ENCODE measurements at places on chromosomes 6 and 20. TPM values are rescaled to one million over a fixed set of nuclear protein-coding genes. Genes with fewer than 3 reads are reported as not detected.
A peak's percentile ranks its signal among the peaks of the same experiment; 100 is the strongest.

The BTBD3 gene
- 3.7 TPM for total RNA-seq

The LY6G6F gene
- not detected for total RNA-seq

The XKR7 gene
- total RNA-seq = not detected

The LY6G6D gene
- total RNA-seq = not detected

The GPR6 gene
- total RNA-seq = not detected

GRCh38 chr20:23161968-23162696 lies 76.0 kb upstream of the CD93 start:
- no peak for DNase-seq
- no peak overlapping the region for H3K4me3 ChIP-seq
- H3K27me3 ChIP-seq = peaks cover 3% of the 10 kb centered on the region
- peaks cover 18% of the 10 kb centered on the region for H3K4me1 ChIP-seq
- H3K36me3 ChIP-seq = no peaks in the 10 kb centered on the region

GRCh38 chr6:42978487-42978838 lies 518 bp downstream of the PEX6 start:
- peaks cover 34% of the 10 kb centered on the region for H3K4me1 ChIP-seq
- peaks cover 20% of the 10 kb centered on the region for H3K36me3 ChIP-seq
- peak; percentile 27 for DNase-seq
- H3K4me3 ChIP-seq = peak overlapping the region; percentile 85

DNA sequence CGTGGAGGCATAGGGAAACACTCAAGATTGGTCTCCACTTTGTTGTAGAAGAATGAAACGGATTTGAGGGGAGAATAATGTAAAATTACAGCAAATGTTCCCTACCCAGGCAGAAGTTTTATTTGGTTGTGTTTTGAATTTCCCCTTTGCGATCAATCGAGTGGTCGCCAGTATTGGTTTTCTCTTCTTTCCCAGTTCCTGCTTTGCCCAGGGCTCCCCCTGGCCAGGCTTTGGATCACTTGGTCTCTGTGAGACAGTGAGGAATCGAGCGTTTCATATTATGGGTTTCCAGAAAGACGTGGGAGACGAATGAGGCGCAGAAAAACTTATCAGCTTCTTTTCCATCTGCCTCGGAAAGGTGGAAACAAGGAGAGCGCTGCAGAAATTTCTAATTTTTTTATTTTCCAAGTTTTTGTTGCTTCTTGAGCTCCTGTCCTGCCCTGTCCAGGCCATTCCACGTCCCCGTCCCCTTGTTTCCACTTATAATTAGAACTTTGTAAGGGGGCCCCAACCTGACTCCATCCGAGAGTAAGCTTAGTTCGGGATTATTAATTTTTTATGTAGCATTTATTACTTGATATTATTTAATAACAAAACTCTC lies 7.5 kb upstream of the TBX18 start:
- peaks cover 3% of the 10 kb centered on the region for H3K4me1 ChIP-seq
- H3K4me3 ChIP-seq = no peak overlapping the region
- peaks cover 14% of the 10 kb centered on the region for H3K36me3 ChIP-seq
- H3K27ac ChIP-seq = no peak overlapping the region

GRCh38 chr6:145865175-145865574 lies 50.6 kb upstream of the FBXO30 start:
- H3K27ac ChIP-seq = peak overlapping the region; percentile 65
- peaks cover 27% of the 10 kb centered on the region for H3K4me1 ChIP-seq
- peaks cover 15% of the 10 kb centered on the region for H3K36me3 ChIP-seq
- no peaks in the 10 kb centered on the region for H3K27me3 ChIP-seq

DNA sequence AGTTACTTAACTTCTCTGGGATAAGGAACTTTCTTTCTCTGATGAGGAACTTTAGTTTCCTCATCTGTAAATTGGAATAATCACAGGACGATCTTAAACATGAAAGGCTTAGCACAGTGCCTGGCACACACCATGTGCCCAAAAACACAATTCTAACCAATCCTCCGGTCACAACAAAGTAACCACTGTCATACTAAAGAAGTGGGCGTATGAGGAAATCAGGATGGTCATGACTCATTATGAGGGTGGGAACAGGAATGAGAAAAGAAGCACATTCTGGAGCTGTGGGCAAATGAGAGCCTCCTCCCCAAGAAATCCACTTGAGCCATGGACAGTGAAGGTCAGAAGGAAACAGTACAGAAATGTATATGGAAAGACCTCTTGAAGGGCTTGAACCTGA lies 82.9 kb downstream of the LRFN2 start:
- H3K27ac ChIP-seq = no peak overlapping the region
- no peak overlapping the region for H3K4me3 ChIP-seq
- no peaks in the 10 kb centered on the region for H3K36me3 ChIP-seq
- DNase-seq = no peak
- H3K27me3 ChIP-seq = peaks cover 3% of the 10 kb centered on the region

DNA sequence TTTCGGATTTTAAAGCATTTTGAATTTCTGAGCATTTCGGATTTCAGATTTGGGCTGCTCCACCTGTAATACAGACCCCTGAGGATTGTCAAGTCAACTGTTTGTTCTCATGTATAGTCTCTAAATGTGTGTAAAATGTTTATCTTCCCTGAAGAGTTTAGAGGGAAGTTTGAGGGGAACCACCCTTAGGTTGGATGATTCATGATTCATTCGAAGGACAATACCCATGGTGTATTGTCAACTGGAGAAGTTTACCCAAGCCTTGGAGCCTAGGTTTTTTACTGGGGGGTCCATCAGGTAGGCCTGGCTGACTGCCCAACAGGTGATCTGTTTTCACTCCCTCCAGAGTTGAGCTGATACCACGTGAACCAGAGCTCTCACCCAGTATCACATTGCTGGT lies 18.9 kb downstream of the GSTA4 start:
- no peak overlapping the region for H3K27ac ChIP-seq
- H3K27me3 ChIP-seq = peaks cover 17% of the 10 kb centered on the region
- peaks cover 4% of the 10 kb centered on the region for H3K36me3 ChIP-seq
- DNase-seq = no peak
- H3K4me1 ChIP-seq = peaks cover 13% of the 10 kb centered on the region

DNA sequence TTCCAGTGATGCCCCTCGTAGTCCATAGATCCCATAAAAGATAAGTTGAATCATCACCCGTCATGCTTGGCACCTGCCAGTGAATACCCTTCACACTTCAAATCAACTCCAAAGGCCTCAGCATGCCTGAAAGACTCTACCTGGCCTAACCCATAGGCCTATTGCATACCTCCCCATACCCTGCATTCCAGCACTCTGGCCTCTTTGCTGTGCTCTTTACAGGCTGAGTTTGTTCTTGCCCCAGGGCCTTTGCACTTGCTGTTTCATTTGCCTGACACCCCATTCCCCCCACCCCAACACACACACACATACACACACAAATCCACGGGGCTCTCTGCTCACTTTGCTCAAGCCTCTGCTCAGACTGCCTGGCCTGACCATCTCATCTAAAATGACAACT lies 3.0 kb upstream of the GFOD1 start:
- DNase-seq = no peak
- H3K27ac ChIP-seq = no peak overlapping the region
- H3K4me3 ChIP-seq = no peak overlapping the region
- H3K36me3 ChIP-seq = no peaks in the 10 kb centered on the region

DNA sequence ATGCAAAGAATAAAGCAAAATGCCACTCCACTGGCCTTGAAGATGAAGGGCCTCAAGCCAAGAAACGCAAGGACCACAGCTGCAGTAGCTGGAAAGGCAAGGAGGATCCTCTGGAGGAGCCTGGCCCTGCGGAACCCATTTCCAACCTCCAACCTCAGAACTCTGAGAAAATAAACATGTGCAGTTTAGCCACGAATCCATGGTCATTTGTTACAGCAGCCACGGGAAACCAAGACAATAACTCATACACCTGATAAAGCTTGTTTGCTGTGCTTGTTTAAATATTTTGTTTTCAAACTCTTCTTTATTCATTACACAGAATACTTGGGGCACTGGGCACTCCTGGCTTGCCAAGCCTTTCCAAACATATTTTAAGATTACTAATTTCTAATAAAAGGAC lies 10.4 kb downstream of the SERPINB6 start:
- peaks cover 10% of the 10 kb centered on the region for H3K4me1 ChIP-seq
- no peak overlapping the region for H3K27ac ChIP-seq
- no peak overlapping the region for H3K4me3 ChIP-seq
- no peak for DNase-seq
- H3K27me3 ChIP-seq = no peaks in the 10 kb centered on the region
- peaks cover 10% of the 10 kb centered on the region for H3K36me3 ChIP-seq

DNA sequence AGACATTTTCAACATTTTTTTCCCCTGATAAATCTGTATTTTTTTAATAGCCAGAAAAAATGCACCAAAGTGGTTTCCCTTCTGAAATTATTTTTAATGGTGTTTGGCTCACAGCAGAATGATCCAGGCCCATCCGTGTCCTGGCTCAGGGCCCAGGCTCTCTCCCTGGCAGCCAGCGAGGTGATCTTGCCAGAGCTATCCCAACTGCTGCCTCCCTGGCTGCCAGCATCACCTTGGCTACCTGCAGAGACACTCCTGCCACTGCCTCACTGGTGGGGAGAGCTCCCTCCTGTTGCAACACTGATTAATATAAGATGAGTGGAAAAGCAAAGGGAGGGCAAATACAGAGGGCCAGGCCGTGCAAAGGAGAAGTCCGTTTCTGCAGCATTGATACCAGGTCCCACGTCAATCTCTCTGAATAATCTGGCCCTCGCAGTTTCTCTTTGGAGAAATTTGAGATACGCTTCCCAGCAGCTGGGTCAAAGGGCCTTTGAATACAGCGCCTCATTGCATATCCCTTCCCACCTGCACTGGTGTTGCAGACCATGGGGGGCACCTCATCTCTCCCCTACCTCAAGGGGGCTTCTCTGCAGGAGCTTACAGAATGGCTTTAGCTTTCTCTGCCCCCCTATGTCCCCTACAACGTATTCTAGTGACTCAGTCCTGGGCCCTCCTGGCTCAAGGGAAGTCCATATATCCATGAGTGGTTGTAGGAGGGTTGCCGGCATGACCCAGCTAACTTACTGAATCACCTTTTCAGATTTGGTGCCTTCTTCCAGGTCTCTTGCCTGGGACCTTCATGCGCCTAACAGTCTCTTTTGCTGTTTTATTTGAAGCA lies 12.8 kb upstream of the DSTN start:
- no peak for DNase-seq
- no peak overlapping the region for H3K4me3 ChIP-seq

DNA sequence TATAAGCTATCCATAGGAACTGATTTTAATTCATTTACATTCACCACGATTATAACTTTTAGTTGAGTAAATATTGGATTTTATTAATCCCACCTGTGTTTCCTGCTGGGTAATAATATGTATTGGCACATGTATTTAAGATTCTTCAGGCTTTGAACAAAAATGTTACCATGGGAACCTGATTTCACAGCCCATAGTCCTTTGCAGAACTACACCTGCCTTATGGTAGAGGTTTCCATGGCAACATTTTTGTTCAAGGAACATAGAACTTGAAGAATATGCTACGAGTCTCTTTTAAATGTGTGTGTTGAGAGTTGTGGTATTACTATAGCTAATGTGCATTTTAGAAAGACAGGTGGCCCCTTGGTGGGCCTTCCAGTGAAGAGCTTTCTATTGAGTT lies 317.4 kb downstream of the SAMD5 start:
- no peak overlapping the region for H3K27ac ChIP-seq
- no peaks in the 10 kb centered on the region for H3K27me3 ChIP-seq
- no peak for DNase-seq

- no peak for DNase-seq
- no peaks in the 10 kb centered on the region for H3K4me1 ChIP-seq
- H3K36me3 ChIP-seq = peaks cover 21% of the 10 kb centered on the region
- no peak overlapping the region for H3K4me3 ChIP-seq
Observed at GRCh38 chr6:129632172-129632613, 77.8 kb downstream of the ARHGAP18 start.

- no peaks in the 10 kb centered on the region for H3K4me1 ChIP-seq
- H3K4me3 ChIP-seq = no peak overlapping the region
- peaks cover 19% of the 10 kb centered on the region for H3K27me3 ChIP-seq
- no peaks in the 10 kb centered on the region for H3K36me3 ChIP-seq
Observed at GRCh38 chr20:59451066-59451630, 150.7 kb downstream of the EDN3 start.

DNA sequence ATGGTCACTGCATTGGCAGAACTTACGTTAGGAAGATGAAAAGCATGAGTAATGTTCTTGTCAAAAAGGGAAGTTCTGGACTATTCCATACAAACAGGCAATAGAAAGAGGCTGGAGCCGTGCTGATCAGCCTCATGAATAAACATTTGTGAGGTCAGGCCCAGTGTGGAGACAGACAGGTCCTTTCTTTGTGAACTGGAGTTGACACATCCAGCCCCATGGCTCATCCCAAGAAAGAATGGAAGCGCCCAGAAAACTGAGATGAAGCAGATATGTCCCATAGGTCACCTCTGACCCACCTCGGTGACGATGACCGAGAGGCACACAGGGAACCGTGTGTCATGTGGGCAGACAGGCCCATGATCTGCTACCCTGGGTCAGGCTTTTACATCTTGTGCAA lies 276.0 kb upstream of the SGK1 start:
- no peaks in the 10 kb centered on the region for H3K36me3 ChIP-seq
- H3K27me3 ChIP-seq = no peaks in the 10 kb centered on the region
- no peak for DNase-seq
- peaks cover 4% of the 10 kb centered on the region for H3K4me1 ChIP-seq
- no peak overlapping the region for H3K27ac ChIP-seq
- no peak overlapping the region for H3K4me3 ChIP-seq

DNA sequence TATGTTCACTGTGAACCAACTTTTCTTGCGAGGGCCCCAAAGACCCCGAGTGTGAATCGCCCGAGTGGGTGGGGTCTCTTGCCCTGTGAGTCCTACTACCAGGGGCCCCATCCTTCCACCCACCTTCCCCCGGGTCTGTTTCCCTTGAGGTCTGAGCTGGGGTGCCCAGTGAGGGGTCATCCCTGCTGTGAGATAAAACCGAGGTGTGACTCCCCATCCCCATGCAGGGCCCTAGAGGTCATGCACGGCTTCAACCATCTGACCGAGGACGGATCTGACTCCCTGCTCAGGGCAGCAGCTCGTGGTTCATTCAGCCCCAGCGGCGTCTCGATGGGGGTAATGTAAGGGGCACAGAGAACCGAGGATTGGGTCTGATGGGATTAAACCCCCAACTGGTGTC lies 103.1 kb upstream of the SULF2 start:
- H3K27ac ChIP-seq = no peak overlapping the region
- H3K36me3 ChIP-seq = no peaks in the 10 kb centered on the region
- no peaks in the 10 kb centered on the region for H3K4me1 ChIP-seq

GRCh38 chr6:98644063-98644462 lies 190.3 kb upstream of the POU3F2 start:
- no peaks in the 10 kb centered on the region for H3K36me3 ChIP-seq
- no peak overlapping the region for H3K27ac ChIP-seq
- H3K4me3 ChIP-seq = no peak overlapping the region
- no peak for DNase-seq
- no peaks in the 10 kb centered on the region for H3K27me3 ChIP-seq
- no peaks in the 10 kb centered on the region for H3K4me1 ChIP-seq

Measured in activated CD8-positive, alpha-beta T cell treated with anti-CD3 and anti-CD28 coated beads, Interleukin-2, amount 10 ng/mL, durations not matched to agents 7 days and 5 days (primary cell).